Activated naive CD8-positive, alpha-beta T cell treated with anti-CD3 and anti-CD28 coated beads, Interleukin-2, amount 50 U/mL, for 24 hours (primary cell): ENCODE measurements at places on chromosomes 7 and 10.
A peak's percentile ranks its signal among the peaks of the same experiment; 100 is the strongest.

- DNase-seq, result no peak
Measured at GRCh38 chr10:107487284-107487683, 322.8 kb upstream of the SORCS1 start.

DNA sequence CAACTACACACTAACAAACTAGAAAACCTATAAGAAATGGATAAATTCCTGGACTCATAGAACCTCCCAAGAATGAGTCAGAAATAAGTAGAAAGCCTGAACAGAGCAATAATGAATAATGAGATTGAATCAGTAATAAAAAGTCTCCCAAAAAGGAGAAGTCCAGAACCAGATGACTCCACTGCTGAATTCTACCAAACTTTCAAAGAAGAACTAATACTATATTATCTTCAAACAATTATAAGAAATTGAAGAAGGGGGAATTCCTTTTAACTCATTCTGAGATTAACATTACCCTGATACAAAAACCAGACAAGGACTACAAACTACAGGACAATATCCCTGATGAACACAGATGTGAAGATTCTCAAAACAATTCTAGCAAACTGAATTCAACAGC, 47.8 kb upstream of the CDK6 start:
- no peak for DNase-seq

DNA sequence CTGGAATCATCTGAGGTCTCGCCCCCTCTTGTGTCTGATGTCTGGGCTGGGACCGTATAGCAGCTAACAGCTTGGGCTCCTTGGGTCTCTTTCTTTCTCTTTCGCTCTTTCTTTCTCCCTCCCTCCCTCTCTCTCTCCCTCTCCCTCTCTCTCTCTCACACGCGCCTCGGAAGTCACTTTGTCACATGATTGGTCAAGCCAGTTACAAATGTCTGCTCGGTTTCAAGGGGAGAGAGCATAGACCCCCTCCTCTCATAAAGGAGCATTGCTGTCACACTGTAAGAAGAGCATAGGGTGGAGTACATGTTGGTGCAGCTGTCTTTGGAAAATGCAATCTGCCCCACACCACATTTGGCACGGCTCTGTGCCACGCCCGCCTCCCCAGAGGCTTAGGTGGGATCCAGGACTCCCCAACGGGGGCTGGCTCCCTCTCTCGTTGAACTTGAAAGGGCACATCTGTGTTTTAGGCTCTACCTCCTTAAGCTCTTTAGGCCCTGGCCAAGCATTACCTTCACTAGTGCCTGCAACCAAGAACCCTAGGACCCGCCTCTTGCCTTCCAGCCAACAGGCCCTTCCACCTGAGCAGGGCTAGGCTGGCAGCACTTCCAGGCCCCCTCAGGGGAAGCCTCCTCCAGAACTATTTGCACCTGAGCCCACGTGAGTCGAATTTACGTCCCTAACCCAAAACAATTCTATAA, 61.9 kb upstream of the CACUL1 start:
- no peak for DNase-seq

DNA sequence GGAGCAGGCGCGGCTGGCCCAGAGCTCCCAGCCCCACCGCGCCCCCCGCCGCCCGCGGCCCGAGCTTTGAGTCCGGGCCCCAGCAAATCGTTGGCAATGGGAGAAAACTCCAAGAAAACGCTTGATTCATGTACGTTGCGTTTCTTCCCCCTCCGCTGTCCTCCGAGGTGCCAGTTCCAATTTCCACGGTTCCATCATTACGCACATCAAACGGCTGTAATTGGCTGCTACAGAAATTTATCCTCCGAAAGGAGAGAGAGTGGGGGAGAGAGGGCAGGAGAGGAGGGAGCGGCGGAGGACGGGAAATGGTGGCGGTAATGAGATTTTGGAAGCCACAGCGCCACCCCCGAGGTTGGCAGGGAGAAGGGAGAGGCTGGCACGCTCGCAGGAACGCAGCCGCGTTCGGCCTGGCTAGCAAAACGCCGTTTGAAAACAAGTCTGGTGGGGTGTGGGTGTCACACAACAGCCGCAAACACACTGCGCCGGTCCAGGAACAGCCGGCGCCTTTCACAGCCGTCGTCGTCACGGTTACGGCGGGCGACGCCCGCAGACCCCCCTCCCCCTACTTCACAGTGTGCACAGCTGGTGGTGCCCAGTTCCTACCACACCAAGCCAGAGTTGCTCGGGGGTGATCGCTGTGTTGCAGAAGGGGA, 57.5 kb downstream of the UNCX start:
- peak; percentile 19 for DNase-seq

GRCh38 chr7:25840209-25840792, 311.7 kb upstream of the NFE2L3 start:
- DNase-seq, result no peak

DNA sequence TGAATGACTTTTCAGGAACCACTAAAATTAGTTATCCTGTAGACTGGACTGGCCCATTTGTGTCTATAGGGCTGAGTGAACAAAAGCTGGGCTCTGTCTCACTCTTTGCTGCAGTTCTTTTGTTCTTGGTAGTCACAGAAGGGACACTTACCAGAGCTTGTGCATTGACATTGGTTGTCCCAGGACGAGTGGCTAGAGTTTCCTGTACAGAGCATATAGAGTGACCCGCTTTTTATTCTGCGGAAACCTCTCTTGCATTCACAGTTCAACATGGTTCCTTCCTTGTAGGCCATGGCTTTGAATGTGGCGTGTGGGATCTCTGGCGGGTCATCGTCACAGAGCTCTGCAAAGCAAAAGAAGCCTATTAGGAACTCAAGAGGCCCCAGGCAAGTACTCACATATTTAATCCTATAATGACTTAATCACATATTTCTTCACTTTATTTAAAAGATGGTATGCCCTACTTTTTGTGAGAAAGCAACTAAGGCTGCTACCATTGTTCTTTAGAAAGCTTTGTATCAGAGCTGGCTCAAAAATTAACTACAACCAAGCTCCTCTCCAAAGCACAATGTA, 36.4 kb downstream of the IL2RA start:
- no peak for DNase-seq

- DNase-seq, result peak; percentile 14
Measured at GRCh38 chr10:11170574-11170973, 152.9 kb downstream of the CELF2 start.

GRCh38 chr7:31106303-31107105, 54.4 kb downstream of the ADCYAP1R1 start:
- no peak for DNase-seq
